ENCODE measurements at places on chromosomes 3 and 15.

DNA sequence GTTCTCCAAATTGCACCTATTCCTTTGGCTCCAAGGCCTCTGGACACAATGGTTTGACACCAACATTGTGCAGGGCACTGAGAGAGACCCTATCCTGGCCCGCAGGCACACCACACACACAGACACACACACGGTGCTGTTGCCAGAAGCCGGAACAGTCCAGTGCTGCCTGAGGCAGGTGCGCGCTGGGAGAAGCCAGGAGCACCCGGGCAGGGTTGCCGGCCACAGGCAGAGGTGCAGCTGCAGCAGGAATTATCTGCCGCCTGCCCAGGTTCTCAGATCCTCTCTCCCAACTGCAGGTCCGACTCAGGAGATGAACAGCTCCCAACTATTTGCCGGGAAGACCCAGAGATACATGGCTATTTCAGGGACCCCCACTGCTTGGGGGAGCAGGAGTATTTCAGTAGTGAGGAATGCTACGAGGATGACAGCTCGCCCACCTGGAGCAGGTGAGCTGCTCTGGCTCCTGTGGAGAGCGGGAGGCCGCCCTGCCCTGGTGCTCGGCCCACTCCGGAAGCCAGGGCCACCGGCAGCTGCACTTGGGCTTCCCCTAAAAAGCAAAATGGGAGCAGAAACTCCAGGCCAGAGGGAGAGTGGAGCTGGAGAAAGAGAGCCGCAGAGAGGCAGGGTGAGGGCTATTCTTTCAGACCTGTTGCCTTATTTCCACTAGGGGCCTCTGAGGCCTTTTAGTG, 42.9 kb downstream of the CHDH start:
- DNase-seq = no peak

DNA sequence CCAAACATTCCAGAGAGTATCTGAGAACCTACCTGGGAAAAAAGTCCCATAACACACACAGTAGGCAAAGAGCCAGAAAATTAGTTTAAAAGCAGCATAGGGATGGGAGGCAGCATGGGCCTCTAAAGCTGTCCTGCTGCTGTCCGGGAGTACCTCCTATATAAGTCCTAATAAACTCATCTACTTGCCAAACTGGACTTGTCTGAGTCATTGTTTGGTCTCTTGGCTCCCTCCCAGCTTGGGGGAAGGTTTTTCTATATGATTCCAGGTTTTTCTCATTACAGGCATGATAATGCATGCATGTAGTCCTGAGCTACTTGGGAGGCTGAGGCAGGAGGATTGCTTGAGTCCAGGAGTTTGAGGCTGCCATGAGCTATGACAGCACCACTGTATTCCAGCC, 17.5 kb upstream of the HACD2 start:
- no peak for DNase-seq

DNA sequence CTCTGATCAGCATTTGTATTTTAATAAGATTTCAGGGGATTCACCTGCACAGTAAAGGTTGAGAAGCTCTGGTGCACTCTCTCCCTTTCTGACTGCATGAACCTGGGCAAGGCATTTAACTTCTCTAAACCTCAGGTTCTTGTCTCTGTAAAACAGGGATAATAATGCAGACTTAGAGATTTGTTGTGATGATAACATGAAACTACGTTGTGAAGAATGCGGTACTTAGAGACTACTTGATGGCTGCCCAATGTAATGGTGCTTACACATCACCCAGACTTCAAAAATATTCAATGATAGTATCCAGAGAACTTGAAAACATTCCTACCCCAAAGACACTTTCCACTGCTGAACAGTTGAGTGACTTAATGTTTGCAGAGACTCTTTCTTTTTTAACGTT, 19.8 kb upstream of the TNFSF10 start:
- no peak for DNase-seq

- no peak for DNase-seq
These were observed 19.5 kb upstream of the BSN start for GRCh38 chr3:49534581-49535441.

DNA sequence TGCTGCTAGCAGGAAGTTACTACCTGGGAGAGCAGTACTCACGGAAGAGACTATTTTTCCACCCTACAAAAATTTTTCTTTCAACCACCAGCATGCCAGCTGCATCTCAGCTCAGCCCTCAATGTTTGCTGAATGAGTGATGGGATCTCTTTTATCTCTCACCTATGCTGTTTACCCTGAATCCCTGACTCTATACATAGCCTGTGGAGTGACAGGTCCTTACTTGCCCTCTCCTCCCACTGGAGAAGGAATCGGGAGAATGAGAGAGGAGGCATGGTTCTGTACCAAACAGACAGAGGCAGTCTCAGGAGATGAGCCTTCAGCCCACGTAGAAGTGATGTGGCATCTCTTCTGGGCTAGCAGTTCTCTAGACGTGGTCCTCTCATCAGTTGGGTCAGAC, 6.7 kb upstream of the DGKG start:
- no peak for DNase-seq

- DNase-seq = no peak
These were observed 25.6 kb downstream of the ACAN start for GRCh38 chr15:88828791-88829190.

DNA sequence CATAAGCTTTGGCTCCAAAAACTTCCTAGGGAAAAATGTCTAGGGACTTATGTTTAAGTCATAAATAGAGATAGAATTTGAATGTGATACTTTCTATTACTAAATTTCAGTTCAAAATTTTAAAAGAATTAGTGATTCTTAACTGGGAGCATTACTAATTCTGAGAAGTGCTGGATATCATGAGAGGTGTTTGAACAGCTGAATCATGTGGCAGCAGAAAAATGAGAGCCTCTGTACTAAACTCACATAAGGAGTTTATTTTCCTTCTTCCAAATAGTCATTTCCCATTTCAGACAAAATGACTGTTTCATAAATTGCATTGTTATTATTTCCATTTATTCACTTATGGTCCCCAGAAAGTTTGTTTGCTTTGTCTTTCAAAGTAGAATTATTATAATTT, 62.7 kb downstream of the SLMAP start:
- no peak for DNase-seq

GRCh38 chr15:96978937-96979473, 648.5 kb downstream of the NR2F2 start:
- DNase-seq = no peak

DNA sequence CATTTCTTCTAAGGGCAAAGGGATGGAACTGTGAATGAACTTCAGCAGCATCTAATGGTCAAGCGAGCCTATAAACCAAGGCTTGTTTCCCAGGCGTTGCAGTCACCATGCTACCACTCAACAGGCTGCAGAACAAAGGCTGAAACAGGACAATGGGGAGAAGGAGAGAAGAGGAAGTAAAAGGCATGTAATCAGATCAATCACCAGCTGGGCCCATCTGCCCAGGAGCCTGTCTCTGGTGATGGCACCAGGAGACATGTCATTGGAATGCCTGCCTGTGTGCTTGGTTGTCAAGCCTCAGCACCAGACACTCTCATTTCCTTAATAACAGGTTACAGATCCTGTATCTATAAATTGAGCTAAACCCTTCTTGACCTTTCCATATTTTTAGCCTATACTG, 81.7 kb upstream of the UMPS start:
- DNase-seq = no peak

DNA sequence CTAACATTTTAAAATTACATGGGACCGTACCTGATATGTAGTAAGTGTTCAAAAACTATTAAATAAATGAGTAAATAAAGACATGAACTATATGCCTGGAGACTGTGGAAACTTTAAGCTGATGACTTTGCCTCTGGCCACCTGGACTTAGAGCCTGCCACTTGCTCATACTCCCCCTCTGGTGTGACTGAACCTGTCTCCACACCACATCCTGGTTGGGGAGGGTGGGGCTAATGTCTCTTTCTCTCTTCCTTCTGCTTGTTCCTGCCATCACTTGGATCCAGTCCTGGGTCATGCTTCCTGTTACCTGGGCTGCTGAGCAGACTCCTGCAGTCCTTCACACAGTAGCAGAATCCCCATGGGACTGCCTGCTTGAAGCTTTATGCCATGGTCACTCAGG, 8.2 kb upstream of the TMEM158 start:
- no peak for DNase-seq

GRCh38 chr3:5197470-5198312, 10.2 kb downstream of the EDEM1 start:
- no peak for DNase-seq

DNA sequence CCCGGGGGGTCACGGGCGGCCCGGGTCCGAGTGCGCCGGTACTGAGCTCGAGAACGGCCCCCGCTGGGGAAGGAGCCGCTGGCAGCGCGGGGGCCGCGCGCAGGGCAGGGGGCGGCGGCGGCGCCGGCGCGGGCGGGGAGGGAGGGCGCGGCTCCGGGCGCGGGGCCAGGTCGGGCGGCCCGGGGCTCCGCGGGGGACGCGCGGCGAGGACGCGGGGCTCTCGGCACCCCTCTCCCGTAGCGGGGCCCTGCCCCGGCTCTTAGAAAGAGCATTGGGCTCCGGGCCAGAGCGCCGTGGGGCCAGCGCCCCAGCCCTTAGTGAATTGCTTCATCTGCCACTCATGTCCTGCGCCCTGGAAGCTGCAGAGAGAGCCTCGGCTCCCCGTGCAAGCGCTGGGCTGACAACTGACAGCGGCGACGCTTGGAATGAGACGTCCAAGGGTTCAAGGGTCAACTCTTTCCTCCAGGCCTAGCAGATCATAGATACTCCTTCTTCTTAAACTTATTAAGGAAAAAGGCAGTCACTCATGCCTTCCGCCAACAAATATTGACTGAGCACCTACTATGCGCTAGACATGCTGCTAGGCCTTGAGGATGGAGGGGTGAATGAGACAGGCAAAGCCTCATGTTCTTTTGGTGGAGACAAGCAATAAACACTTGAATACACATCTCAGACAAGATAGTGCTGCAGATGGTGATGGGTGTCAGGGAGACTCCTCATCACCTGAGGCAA, 140.8 kb downstream of the SMAD6 start:
- no peak for DNase-seq

GRCh38 chr15:31100738-31101137, 787 bp downstream of the TRPM1 start:
- no peak for DNase-seq

GRCh38 chr3:38722781-38723568, 73.5 kb upstream of the SCN5A start:
- no peak for DNase-seq

DNA sequence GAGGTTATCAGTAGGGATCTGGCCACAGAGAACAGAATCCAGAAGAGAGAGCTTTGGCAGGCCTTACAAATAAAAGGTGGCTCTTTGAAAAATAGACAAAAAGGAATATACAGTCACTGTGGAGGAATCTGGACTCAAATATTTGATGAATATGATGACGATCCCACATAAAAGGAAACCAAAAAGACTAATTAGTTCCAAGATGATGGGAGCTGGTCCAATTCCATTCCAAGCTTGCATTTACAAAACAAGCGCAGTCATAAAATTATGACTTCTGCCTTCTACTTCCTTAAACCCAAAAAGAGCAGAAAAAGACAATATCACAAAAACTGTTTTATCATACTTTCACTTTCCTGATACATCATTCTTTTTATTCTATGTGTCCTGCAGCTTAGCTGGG, 285.8 kb downstream of the DIPK2A start:
- DNase-seq = no peak

DNA sequence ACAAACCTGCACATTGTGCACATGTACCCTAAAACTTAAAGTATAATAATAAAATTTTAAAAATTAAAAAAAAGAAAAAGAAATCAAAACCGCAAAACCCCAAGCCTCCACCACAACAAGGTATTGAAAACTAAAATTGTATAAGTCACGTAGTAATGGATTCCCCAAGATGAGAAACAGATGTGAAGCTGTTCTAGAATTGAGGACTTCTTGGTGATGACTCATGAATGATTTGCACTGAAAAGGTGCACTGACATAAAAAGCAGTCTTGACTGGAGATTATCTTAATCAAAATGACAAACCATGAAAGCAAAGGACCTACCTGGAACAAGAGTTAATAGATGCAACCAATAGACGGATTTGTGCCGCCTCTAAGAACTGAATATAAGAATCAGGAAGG, 225.8 kb downstream of the MYRIP start:
- no peak for DNase-seq

DNA sequence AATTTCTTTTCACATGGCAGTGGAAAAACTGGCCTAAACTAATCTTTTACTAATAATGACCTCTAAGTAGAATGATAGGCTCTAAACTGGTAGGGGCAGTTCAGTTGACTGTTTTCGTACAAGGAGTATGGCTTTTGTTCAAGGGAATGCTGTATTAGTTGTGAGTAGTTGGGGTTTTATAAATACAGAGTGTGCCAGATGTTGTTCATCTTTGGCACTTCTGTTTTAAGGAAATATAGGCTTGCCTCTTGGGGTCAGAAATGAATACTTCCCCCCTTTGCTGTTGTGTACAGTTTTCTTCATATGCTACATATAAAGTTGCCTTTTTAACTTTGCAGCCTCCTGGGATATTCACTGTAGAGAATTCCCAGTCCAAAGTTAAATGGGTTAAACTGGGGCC, 181.0 kb upstream of the CGNL1 start:
- DNase-seq = no peak

GRCh38 chr15:71279757-71280141, 164.5 kb downstream of the THSD4 start:
- DNase-seq = no peak

GRCh38 chr3:55160241-55160983, 232.6 kb upstream of the LRTM1 start:
- no peak for DNase-seq

- DNase-seq = no peak
These were observed 1.4 kb upstream of the DIS3L start for GRCh38 chr15:66291816-66292570.

- no peak for DNase-seq
These were observed 153.0 kb upstream of the ROBO2 start for GRCh38 chr3:76886761-76887500.

- DNase-seq = no peak
These were observed 84.4 kb downstream of the SLMAP start for GRCh38 chr3:57840473-57840872.

- no peak for DNase-seq
These were observed 80.2 kb downstream of the LRRK1 start for GRCh38 chr15:100999369-100999768.

GRCh38 chr3:170418422-170419398, at the start of gene CLDN11:
CLDN11 (plus strand) TSS chr3:170418868; CDS start chr3:170419067, 199 bp downstream.
- no peak for DNase-seq

- DNase-seq = no peak
These were observed 71.8 kb upstream of the NDN start for GRCh38 chr15:23758891-23759290.

DNA sequence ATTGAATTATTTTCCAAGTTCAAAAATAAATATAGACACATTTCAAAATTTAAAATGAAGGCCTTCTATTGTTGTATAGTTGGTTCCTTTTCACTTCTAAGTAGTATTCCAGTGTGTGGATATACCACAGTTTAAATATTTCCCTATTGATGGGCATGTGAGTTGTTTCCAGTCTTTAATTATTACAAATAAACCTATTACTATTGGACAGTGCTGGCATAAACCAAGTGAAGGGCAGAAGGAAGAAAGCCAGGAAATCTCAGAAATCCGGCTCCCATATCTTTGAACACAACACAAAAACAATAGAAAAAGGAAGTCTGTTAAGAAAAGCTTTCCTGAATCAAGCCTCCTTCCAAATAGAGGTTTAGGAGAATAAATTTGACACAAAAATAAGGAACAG, 26.1 kb downstream of the GOLGB1 start:
- no peak for DNase-seq
